ENCODE measurements at places on chromosomes 4 and X.

DNA sequence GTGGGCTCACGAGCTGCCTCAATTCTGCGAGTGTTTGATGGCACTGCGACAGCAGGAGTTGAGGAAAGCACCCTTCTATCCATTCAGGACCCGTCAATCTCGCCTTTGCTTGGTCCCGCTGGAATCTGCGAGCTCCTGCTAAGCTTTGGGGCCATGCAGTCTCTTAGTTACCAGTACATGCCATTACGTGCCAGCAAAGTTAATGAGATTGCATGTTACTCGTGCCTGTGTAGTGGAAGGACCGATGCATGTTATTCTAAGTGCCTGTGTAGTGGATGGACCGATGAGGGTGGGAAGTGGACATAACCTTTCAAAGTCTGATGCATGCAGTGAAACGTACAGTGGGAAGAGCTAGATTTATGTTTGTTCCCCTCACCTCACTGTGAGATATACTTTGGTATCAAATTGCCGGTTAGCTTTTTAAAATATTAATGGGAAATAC lies 569 bp downstream of the RPS3A start:
- DNase-seq, result no peak

GRCh38 chr4:159497936-159498335 lies 395.1 kb downstream of the RAPGEF2 start:
- no peak for DNase-seq

DNA sequence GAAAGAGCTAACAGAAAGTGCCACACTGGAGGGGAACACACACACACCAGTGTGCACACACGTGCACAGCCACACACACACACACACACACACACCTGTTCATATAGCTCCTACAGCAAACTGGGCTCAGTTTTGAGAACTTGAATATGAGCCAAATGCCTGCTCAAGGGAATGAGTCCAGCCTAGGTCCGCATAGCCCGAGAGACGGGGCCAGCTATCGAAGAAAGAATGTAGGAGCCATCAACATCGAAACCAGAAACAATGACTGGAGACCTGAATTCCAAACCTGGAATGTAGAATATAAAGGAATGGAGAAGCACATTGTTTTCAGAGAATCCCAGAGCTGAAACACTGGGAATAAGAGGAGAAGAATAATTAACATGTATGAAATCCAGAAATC lies 37.6 kb upstream of the ERVMER34-1 start:
- no peak for DNase-seq

DNA sequence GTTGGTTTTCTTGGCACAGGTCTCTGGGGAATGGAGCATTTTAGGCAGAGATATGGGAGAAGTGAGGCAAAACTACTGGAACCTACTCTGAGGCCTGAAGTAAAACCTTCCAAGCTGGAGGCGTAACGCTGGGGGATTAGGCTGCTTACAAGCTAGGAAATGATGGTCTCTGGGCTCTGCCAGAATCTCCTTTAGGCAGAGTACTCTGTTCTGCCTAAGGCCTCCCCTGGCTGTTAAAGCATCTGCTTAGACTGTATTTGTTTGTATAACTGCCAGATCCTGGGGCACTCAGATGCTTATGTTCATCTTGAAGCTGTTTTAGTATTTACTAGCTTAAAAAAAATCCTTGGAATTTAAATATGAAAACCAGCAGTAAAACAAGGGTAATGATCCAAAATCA lies 822.2 kb downstream of the RPA4 start:
- DNase-seq, result no peak

DNA sequence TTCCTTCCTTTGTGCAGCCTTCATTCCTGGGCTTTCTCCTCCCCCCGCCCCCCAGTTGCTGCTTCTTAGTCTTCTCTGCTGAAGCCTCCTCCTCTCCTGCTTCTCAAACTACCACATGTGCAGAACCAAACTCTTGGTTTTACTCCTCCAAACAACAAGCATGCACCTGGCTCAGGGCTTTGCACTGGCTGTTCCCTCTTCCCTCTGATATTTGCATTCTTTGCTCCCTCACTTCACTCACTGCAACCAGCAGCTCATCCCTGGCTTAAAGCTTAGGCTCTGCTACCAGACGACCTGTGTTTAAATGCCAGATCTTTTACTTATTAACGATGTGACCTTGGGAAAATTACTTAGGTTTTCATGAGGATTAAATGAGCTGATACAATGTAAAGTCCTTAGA lies 51.4 kb downstream of the MED28 start:
- no peak for DNase-seq

- no peak for DNase-seq
Measured at GRCh38 chr4:70687392-70687791, 940 bp upstream of the UTP3 start.

- DNase-seq, result no peak
Measured at GRCh38 chrX:71440401-71440800, 74.2 kb downstream of the TAF1 start.

- no peak for DNase-seq
Measured at GRCh38 chrX:133994576-133994975, 9.2 kb upstream of the GPC3 start.
